ENCODE measurements at places on chromosomes 1 and 21. TPM values are rescaled to one million over a fixed set of nuclear protein-coding genes. Genes with fewer than 3 reads are reported as not detected.

The TMEM82 gene
- not detected for total RNA-seq

The NBPF14 gene
- 23.8 TPM for total RNA-seq

The ACKR1 gene
- 642 TPM for total RNA-seq

The TRAF3IP3 gene
- not detected for total RNA-seq

The PPIAL4G gene
- total RNA-seq, result not detected

The KIF21B gene
- total RNA-seq, result 10.2 TPM

The CLCNKB gene
- not detected for total RNA-seq

The ADAM30 gene
- total RNA-seq, result not detected

The CFAP74 gene
- total RNA-seq, result not detected

The ADAMTSL4 gene
- total RNA-seq, result 85.3 TPM

The TTC39A gene
- not detected for total RNA-seq

The S100A1 gene
- not detected for total RNA-seq

The OR6N1 gene
- not detected for total RNA-seq

The FLG2 gene
- not detected for total RNA-seq

The ESRRG gene
- not detected for total RNA-seq

The LRRC71 gene
- total RNA-seq, result not detected
